ENCODE measurements at places on chromosomes 3 and 15.

- DNase-seq, result no peak
Observed at GRCh38 chr15:50971115-50971514, 62.6 kb downstream of the AP4E1 start.

DNA sequence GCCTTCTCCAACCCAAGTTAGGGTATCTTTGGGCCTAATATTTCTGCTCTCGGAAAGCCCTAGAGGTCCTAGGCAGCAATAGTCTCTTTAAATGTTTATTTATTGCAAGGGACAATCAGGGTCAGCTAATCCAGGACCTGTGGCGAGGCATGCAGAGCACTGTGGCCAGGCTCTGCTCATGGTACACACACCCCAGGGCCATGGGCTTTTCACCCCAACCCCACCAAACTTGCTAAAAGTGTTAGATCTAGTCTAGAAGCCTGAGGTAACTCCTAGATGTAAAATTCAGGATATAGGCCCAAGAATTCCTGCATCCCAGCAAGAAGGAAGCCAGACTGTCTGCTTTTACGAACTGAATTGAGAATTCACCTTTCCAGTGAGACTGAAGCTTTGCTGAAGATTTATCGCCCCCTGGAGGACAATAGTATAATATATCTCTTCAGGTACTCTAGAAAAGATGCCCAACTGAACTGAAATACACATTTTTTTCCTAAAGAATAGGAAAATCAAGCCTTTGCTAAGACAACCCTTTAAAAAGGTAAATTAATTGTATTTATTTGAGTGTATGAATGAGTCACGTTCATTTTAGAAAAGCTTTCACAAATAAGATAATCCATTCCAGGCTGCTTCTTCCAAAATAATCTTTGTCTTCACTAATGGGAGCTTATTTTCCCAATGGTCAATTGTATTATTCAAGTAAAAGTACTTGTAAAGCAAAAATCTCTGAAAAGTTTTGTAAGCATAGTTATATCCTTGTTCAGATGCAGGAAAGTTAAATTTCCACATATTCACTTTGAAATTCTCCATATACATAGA lies 89.8 kb downstream of the LRRC3B start:
- no peak for DNase-seq

- DNase-seq, result no peak
Observed at GRCh38 chr3:80007522-80007921, 239.7 kb upstream of the ROBO1 start.

GRCh38 chr3:142705198-142705597 lies 18.6 kb upstream of the TRPC1 start:
- DNase-seq, result no peak

DNA sequence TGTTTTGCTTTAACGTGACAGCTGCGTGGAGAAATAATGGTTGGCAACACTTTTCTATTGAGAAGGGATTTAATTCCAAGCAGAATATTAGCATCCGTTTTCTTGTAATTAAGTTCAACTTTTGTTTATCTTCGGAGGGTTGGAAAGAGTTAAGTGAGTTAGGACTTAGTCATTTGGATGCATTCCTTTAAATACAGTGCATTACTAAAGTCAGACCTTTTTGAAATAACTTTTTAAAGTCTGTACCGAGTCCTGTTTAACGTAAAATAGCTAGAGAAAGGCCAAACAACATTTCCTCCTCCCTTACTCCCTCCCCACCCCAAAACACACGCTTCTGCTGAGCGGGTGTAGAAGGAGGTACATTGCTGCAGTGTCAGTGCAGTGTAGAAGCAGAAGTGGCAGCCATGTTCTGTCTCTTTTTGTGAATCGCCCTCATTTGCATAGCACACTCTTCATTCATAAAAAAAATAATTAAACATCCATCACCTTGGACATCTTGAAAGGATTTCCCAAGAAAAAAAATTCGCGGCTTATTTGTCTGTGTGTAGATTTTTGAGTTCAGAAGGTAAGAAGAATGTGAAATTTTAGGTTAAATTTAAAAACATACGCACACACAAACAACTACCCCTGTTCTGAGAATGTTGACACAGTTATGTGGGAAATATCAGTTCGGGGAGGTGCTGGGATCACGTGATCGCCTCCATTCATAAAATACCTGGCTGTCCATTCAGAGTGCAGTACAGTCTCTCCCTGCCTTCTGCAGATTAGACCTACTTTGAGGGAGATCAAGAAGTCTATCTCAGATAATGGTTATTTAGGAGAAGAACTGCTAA lies 1.6 kb downstream of the SPRED1 start:
- peak; percentile 42 for DNase-seq

DNA sequence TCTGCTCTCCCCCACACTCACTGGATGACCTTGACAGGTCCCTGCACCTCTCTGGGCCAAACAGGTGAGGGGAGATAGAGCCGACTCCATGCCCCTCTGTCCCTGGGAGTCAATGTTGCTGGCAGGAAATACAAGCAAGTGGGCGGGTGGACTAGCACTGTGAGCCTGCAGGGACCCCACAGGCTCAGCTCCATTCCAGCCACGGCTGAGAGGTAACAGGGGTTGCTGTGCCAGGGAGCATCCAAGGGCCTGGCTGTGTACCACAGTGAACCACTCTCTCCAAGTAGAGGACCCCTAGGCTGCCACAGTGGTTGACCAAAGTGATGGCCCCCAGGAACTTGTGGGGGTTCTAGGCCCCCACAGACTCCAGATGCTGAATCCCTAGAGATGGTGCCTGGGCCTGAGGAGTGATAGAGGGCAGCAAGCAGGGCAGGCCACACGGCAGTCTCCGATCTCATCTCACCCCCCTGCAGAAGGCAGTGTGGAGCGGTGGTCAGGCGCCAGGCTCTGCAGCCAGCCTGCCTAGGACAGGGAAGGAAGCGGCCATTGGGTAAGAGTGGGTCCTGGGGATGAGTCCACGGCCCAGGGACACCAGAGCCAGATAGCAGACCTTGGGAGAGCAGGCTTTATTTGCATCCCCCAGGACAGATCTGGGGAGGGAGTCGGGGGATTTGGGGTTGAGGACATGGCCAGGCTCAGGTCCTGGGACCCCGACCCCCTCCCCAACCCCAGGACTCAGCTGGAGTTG lies 3.2 kb downstream of the TNNC1 start:
- DNase-seq, result no peak

- DNase-seq, result peak; percentile 47
Observed at GRCh38 chr15:40338041-40338657, 2.6 kb downstream of the CCDC9B start.

DNA sequence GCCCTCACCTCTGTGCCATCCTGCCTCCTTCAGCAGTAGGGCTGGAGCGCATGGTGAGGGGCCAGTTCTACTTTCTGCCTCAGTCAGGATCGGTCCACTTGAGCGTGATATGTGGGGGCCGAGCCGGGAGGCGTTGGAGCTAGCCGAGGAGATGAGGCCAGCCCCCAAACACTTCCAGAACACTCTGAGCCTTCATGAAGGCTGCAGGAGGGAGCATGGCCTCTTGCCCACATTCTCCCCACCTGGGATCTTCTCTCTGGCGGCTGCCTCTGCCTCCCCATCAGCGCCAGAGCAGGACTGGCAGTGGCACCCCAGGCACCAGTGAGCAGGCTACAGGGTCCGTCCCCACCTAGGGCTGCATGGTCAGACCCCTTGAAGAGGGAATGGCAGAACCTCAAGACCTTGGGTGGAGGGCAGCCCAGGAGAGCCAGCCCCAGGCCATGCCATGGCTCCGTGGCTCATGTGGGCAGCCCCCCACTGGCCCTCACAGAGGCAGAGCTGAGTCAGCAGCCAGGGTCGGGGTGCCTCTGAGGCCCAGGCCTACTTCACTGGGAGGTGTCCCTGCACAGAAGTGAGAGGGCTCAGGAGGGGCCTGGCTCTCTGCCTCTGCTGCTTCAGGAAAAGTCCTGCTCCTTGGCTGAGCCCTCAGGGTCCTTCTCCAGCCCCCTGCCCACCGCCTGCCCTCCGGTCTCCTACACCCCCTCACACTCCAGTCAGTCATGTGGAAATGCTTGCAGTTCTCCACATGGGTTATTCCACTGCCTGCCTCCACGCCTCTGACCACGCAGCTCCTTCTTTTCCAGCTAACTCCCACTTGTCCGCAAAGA lies 28.1 kb upstream of the CYP11A1 start:
- DNase-seq, result no peak

DNA sequence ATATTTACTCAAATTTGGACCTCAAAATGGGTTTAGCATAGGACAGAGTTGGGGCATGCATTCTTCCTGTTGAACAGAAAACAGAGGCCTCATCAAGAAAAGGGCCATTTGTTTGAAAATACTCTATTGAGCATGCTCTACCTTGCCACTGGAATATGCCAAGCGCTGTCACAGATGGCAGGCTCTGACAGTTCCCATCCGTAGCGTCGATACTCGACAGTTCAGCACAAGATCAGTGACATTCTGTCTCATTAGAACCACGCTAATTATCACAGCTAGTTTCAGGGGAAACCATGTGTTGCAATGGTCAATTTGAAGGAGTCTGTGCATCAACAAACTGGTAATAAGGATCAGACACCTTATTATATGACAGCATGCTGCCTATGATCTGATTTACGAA lies 54.5 kb downstream of the SATB1 start:
- no peak for DNase-seq

DNA sequence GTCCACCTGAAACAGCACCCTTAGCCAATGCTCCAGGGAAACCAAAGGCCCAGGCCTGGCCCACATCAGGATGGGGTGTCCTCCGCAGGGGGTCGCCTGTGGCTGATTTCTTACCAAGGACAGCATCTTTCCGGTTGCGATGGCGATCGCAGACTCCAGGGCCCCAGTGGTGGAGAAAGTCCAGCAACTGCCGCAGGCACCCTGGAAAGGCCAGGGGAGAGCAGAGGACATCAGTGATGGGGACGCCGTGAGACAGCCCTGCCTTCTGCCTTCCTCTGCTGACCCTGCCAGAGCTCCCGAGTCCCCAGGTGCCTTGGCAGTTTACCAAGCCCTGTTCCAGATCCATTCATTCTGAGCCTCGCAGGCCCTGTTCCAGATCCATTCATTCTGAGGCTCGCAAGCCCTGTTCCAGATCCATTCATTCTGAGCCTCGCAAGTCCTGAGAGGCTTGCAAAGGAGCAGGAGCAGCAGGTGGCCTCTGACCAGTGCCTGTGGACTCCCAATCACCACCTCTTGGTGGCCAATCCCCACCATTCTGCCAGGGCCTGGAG lies 12.5 kb downstream of the CTSH start:
- no peak for DNase-seq

DNA sequence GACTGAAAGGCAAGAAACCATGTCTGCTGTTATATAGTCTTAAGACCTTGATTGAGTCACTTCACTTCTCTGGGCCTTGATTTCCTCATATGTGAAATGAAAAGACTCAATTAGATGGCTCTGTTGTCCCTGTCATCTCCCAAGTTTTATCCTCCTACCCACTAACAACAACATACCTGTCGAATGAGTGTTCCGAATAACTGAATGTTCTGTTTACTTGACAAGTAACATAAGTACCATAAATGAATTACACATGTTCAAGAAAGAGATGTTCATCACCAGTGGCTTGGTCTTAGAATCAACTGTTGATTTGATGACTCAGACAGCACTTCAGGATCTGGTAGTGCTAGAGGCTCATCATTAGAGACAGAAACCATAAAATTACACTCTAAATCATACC lies 311.7 kb downstream of the VPS13C start:
- no peak for DNase-seq

GRCh38 chr15:67080118-67080899 lies 14.9 kb downstream of the SMAD3 start:
- DNase-seq, result no peak

DNA sequence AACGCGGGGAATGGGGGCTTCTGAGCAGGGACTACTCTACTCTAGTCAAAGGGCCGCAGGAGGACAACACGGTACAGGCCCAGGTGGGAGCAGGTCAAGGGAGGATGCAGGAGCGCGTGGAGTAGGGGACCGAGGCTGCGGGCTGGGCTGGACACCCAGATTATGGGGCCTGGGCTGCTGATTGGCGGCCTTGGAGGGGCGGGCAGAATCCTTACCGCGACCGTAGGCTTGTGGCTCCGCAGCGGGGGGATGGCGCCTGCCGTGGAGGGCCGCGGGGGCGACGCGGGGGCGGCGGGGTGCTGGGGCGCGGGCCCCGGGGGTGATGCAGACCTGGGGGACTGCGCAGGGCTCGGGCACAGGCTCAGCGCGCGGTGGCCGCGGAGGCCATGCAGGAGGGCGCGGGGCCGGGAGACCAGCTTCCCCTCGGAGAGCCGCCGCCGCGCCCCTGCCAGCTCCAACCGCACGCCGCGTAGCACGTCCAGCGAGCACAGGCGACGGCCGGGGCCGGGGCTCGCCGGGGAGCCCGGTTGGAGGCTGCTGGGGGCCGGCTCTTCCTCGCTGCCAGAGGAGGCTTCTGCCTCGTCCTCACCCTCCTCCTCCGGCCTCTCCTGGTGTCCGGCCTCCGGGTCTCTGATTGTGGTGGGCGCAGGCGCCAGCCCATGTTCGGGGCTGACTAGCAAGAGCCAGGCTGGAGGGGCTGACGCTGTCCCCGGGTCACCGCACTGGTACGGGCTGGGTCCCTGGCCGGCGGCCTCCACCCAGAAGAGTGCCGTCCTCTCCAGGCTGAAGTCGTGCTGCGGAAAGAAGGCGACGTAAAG lies 12.9 kb downstream of the UBAP1L start:
- no peak for DNase-seq

GRCh38 chr15:64950888-64951287 lies 38.8 kb downstream of the SPG21 start:
- no peak for DNase-seq

DNA sequence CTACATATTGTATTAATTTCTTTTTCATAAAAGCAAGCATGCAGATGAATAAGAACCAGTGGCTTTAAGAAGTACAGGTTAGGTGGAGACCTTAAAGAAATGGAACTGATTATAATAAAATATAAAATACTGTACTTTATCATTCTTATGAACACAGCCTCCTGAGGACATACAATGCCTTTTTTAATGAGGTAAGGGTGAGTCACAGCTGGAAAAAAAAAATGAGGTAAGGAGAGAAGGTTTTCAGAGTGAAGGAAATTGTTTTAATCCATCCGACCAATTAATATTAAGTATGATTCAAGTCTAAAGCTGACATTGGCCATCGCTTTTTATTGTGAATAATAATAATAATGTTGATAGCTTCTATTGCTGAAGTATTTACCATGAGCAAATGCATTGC lies 170.3 kb upstream of the SOX2 start:
- no peak for DNase-seq

- DNase-seq, result peak; percentile 57
Observed at GRCh38 chr15:41231422-41232226, 556 bp downstream of the CHP1 start.

GRCh38 chr15:40630313-40630712 lies 36.3 kb downstream of the KNL1 start:
- no peak for DNase-seq

- no peak for DNase-seq
Observed at GRCh38 chr15:49715211-49715610, 94.4 kb downstream of the DTWD1 start.

DNA sequence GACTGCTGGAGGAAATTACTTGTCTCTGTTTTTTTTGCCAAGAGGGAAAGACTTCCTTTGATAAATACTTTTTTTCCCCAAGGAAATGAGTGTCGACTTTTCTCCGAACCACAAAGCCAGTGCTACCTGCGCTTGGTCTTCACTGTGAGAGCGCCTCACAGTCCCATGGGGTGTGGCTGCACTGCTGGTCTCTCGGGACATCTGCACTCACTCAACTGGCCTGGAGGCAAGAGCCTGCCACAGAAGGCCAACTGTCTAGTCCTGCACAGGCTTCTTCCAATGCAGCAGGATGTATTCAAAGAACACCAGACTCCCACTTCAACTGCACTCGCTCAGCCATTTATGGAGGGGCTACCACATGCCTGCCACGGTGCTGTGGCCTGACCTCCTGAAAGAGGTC lies 40.6 kb upstream of the CGNL1 start:
- no peak for DNase-seq

GRCh38 chr3:79380581-79380980 lies 387.2 kb downstream of the ROBO1 start:
- no peak for DNase-seq

- no peak for DNase-seq
Observed at GRCh38 chr3:185631108-185631507, 45.0 kb downstream of the SENP2 start.
